Mammary epithelial cell (primary cell): ENCODE measurements at places on chromosomes 7 and 10.

GRCh38 chr7:14902589-14903067, at the start of gene DGKB:
DGKB (minus strand) TSS chr7:14902751.
- DNase-seq, result no peak

DNA sequence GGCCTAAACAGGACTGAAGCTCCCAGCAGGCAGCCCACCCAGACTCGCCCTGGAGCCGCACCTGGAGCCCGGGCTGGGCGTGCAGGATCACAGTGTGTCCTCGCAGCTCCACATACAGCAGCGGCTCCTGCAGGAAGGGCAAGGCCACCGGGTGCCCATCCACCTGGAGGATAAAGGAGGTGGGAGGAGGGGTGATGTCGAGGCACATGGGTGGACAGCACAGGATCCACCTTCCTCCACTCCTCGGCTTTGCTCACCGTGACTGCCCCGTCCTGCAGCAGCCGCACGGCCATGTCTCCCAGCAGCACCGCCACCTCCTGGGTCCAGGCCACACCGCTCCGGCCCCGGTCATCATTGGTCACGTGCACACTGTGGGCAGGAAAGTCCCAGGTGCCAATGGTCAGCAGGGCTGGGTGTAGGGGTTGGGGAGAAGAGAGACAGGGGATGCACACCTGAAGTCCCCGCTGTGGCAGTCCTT, 16.8 kb downstream of the ATP6V1F start:
- DNase-seq, result no peak

DNA sequence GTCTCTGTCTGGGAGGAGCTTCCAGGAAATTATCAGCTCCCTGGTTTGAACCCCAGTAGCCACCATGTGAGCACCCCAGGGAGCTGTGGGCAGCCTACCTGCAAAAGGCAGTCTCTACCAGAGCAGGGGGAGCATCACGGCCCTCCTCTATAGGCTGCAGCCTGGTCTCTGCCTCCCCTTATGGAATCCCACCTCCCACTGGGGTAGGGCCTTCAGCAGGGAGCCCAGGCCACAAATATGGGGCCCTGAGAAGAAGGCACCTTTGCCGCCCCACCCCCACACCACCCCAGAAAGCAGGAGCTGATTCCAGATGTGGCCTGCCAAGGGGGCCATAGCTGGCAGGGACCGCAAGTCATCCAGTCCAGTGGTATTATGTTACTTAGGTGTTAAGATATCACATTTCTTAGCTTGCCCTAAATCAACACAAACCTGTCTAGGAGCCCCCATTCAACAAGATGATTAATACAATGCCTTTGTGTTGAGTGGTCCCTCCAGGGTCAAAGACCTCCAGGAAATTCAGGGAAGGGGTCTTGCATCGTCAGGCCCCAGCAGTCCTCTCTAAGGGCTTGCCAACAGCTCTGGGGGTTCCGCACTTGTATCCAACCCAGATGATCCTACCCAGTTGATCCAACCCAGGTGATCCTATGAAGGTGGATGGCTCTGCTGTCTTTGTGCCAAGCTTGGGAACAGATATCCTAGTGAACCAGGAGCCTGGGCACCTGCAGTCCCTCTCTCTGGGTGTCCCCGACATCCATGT, 114.9 kb downstream of the OAT start:
- no peak for DNase-seq

- DNase-seq, result no peak
These were observed 96.3 kb downstream of the LRRTM3 start for GRCh38 chr10:67022099-67022498.

DNA sequence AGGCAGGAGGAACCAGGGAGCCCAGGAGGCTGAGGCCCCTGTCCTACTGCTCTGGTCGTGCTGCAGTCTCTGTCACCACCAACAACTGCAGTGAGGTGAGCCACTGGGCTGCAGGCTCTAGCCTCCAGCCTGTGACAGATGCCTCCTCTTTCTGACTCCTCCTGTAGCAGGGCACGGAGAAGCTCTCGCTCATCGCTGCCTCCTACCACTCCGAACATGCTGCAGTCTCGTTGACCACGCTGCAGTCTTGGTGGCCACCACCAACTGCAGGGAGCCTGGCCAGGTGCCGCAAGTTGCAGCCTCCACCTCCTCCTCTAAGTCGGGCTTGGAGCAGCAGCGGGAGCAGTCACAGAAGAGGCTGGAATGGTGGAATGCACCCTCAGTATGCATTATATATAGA, 22.1 kb upstream of the VOPP1 start:
- no peak for DNase-seq

DNA sequence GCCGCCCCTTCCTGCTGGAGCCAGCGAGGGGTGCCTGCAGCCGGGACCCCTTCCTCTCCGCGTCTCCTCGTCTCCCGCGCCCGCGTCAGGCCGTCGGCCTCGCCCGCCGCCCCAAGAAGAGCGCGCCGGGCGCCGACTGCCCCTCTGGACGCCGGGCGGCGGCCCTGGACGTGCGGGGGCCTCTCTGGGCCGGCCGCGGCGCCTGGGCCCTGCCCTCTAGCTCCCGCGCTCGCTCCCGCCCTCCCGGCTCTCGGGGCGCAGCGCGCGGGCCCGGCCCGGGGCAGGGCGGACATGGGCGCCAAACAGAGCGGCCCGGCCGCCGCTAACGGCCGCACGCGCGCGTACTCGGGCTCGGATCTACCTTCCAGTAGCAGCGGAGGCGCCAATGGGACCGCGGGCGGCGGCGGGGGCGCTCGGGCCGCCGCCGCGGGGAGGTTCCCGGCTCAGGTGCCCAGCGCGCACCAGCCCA, 704 bp downstream of the ZNRF2 start:
- no peak for DNase-seq

DNA sequence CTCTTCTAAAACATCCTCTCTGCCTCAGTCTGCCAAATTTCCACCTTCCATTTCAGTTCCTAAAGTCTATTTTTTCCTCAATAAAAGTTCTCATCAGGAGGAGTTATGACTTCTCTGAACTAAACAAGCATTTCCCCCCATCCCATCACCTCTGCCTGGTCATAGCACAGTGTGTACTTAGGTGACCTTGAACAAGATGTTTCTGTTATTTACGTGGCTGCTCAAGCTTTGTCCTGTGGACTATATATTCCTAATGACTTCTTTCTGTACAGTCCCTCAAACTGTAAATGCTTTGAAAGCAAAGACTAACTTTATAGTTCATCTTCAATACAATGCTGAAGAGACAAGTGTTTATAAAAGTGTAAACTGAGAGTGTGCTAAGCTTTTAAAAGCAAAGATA, 166.9 kb downstream of the CPEB3 start:
- DNase-seq, result no peak

GRCh38 chr7:924541-925231, 29.8 kb downstream of the ADAP1 start:
- DNase-seq, result no peak

GRCh38 chr7:100072462-100072861, 9.1 kb downstream of the ZNF3 start:
- DNase-seq, result no peak

DNA sequence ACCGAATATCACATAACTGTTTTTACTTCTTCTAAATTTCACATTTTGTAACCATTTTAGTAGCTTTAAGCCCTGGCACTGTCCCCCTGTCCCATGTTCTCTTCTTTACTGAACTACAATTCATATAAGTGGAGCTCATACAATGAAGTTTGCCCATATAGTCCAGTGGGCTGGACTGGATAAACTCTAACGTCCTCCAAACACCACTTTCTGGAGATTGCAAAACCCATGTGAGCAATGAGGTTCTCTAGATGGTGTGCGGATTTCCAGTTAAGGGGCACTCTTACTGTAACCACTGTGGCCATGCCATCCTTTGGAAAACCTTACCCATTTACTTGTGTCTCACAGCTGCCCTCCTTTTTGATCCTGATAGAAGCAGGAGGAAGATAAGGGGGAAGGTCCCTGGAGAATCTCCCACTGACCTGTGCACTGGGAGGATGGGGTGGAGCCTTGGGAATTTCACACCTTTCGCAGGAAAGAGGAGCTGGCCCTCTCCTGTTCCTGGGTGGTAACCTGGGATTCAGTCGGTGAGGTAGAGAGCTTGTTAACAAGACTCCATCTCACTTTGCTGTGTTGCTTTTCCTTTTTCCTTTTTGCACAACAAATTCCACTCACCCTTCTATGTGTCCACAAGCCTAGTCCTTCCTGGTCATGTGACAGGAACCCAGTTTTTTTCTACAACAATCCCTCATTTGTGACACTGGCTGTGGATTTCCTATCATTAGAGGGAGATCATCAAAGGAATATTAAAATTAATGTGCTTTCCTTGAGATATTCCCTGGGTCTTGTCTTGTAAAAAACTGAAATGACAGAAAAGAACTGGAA, 120.7 kb downstream of the ARID5B start:
- no peak for DNase-seq

DNA sequence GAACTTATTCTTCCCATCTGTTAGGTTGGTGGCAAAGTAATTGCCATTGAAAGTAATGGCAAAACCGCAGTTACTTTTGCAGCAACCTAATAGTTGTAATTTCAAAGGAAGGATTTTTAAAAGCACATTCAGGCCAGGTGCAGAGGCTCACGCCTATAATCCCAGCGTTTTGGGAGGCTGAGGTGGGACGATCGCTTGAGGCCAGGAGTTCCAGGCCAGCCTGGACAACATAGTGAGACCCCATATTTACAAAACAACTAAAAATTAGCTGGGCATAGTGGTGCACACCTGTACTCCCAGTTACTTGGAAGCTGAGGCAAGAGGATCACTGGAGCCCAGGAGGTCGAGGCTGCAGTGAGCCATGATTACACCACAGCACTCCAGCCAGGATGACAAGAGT, 374.9 kb downstream of the GALNT17 start:
- no peak for DNase-seq

DNA sequence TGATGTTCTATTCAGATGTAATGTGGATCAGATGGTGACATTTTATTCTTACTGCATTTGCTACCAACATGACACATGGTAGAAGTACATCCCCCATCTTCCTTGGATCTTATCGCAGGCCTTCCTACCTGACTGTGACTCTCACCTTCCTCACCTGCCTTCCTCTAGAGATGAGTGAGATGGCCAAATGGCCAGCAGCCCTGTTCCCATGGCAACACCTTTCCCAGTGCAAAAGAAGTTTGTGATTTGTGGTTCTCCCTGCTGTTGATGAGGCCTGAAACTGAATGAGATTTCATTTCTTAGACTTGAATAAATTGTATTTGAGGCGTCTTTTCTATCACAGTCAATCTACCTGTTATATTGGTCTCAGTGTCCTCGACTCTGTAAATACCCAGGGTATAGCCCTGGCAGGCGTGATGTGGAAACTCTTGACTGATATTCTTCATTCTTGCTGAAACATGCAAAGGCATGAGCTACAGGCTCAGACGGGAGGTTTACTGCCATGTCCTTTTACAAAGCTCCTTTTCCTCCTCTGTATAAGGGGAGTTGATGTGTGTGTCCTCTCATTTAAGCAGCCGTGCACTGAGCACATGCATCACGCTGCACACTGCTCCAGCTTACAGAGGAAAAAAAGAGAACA, 440.7 kb upstream of the AKR1E2 start:
- no peak for DNase-seq

- no peak for DNase-seq
These were observed 22.6 kb upstream of the PSMG3 start for GRCh38 chr7:1592299-1592871.

DNA sequence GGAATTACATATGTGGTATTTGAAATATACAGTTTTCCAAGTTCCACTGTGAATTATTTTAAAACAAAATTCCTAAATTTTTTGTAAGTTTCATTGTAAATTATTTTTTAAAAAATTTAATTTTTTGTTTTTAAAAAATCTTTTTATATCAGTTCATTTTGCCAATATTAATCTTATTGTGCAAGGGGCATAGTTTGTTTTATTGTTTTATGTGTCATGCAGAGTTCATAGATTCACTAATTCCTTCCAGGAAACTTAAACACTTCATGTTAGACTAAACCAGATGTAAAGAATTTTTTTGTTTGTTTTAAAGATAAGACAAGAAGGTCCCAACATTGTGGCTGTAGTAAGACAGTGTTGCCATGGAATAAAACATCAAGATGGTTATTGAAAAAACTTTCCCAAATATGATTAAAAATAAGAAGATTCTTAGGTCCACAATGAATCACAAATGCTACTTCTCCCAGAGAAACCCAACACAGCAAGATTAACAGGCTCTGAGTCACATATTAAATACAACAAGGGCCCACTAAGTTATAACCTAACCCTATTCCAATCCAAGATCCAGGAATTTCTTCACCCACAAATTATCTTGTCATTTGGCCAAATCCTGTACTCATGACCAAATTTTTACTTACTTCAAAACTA, 464.7 kb upstream of the IGFBP3 start:
- peak; percentile 82 for DNase-seq

DNA sequence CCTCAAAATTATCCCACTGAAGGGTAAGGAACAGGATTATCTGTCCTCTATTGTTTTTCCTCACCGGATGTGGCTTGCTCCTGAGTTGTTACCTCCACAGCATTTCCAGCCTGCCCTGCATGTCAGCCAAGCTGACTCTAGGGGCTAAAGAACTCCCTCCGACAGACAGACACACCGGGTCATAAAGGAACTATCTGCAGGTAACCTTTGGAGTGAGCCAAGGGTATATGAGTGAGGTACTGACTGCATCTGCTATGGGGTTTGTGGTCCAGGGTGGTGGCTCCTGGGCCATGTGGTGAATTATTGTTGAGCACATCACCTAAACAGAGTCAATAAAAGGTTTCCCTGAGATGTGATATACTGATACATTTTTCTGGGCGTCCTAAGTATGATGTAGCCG, 6.9 kb upstream of the KAZALD1 start:
- no peak for DNase-seq
